ENCODE measurements at places on chromosomes 12 and 14.

DNA sequence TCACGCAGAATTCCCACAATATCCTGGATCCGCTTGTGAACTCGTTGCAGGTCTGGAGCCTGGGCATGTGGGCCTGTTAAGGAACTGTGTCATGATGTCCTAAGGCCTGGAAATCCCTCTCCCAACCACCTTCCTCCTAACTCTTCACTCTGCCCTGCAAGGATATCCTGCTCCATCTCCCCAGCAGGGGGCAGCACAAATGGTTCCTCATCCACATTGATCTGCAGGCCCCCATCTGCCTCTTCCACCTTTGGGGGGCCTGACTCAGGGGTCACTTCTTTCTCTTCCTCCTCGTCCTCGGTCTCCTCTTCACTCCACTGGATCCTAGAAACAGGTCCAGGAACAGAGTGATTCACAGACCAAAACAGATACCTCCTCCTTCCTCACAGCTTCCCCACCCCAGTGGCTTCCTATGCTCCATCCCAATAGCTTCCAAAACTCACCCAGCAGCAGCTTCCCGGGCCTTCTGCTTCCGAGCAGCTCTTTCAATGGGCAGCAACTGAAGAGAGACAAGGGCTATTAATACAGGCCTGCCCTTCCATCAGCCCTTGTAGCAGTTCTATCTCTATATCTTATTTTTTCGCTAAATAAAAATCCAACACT is 4.5 kb downstream of the NOP2 start:
- no peak for DNase-seq

DNA sequence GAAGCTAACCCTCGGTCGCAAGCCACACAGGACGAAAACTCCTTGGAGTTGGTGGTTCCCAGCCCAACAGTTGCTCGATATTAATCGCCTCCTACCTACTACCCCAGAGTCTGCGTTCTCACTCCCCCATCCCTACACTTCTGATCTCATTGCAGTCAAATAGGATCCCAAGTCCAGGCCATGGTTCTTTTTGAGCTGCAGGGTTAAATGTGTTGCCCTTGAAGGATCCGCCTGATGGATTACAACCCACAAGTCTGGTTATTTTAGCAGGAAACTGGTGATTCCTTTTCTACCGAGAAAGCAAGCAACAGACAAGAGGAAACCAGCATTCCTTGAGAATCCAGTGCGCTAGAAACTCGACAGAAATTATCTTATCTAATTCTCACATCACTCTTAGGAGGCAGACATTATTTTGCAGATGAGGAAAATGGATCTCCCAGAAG is 785 bp upstream of the NIN start:
- no peak for DNase-seq

DNA sequence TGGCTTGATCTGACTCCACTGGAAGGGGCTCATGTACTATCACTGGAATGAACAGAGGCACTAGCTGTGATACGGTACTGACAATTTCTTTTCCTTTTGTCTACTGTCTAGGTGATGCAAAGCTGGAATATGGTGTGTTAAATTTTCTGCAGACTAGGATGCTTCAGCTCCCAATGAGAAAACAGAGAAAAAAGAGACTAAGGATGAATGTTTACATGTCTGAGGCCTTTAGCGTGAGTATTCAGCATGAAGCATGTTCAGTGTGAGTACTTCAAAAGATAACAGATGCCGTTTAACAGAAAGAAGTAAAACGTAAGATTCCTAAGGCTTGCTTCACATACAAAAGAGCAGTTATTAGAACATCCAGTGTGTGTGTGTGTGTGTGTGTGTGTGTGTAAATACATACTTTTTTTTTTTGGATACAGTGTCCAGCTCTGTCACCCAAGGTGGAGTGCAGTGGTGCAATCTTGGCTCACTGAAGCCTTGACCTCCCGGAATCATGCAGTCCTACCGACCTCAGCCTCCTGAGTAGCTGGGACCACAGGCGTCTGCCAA is 92.3 kb upstream of the FERMT2 start:
- no peak for DNase-seq

- no peak for DNase-seq
Measured at GRCh38 chr12:11868027-11868426, 202.7 kb upstream of the BCL2L14 start.

- DNase-seq: no peak
Measured at GRCh38 chr12:89278169-89278568, 74.1 kb downstream of the DUSP6 start.

- DNase-seq: no peak
Measured at GRCh38 chr12:130949806-130950205, 3.9 kb upstream of the ADGRD1 start.

- DNase-seq: no peak
Measured at GRCh38 chr12:20000229-20000849, 368.0 kb upstream of the PDE3A start.

- no peak for DNase-seq
Measured at GRCh38 chr12:12660201-12660600, 35.8 kb downstream of the GPR19 start.

DNA sequence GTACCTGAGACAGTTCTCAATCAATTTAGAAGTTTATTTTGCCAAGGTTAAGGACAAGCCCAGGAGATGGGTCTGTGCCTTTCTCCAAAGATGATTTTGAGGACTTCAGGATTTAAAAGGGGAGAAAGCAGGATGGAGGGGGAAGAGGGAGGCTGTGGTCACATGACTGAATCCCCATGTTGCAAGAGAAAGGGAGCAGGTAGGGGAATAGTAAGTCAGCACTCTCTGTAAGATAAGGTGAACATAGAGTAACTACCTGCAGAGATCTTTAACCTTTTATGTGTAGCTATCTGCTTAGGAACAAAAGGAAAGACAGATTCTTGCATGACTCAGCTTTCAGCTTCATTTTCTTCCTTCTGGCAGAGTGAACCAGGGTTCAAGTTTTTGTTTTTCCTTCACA is 25.9 kb downstream of the DGLUCY start:
- DNase-seq: no peak

DNA sequence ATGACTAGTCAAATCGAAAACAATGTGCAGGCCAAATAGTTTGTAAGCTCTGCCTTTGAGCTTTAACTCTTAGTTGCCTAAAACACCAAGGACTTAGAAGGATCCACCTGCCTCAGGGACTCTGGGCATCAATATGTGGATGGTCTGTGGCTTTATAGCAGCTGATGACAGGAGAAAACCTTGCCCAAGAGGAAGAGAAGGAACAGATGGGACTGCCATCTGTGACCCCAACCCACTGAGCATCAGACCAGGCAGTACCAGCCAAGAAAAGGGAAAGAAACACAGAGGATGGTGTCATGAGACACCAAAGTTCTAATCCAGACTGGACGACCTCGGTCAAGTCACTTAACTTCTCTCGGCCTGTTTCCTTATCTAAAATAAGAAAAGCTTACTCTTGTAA is 12.7 kb downstream of the TGFB3 start:
- no peak for DNase-seq

- no peak for DNase-seq
Measured at GRCh38 chr14:85958069-85958468, 428.1 kb downstream of the FLRT2 start.

GRCh38 chr14:103680491-103681231 is 34.6 kb downstream of the XRCC3 start:
- no peak for DNase-seq

DNA sequence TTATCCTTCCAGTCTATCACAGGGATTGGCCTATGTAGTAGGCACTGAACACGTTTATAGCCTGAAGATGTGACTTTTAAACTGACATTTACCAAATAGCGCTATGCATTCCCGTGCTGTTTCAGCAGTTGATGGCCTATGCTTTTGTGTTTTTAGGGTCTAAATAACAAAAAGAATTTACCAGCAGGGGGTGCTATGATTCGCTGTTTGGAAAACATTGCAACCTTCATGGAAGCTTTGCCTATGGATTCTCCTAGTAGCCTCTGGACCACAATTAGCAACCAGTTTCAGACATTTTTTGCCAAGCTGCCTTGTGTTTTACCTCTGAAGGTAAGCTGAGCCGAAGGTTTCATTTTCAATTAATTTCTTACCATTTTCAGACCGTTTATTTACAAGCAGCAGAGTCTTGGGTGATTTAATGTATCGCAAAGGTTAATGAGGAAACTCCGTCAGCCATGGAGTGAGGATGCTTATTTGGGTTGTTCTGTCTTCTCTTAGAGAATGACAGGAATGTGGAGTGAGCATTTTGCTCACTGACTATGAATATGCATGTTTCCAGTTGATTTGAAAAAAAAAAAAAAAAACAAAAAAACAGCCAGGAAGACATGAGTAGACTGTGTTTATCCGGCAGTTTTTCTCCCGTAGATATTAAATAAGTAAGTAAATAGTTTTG is 133.1 kb downstream of the PRIMA1 start:
- peak; percentile 13 for DNase-seq

GRCh38 chr12:123971770-123972456 is 718 bp downstream of the CCDC92 start:
- DNase-seq: no peak

All from NCI-H226 (cell line).